ENCODE measurements at places on chromosomes 1 and 21.

GRCh38 chr1:30750731-30751291 lies 6.8 kb downstream of the LAPTM5 start:
- no peak for DNase-seq

DNA sequence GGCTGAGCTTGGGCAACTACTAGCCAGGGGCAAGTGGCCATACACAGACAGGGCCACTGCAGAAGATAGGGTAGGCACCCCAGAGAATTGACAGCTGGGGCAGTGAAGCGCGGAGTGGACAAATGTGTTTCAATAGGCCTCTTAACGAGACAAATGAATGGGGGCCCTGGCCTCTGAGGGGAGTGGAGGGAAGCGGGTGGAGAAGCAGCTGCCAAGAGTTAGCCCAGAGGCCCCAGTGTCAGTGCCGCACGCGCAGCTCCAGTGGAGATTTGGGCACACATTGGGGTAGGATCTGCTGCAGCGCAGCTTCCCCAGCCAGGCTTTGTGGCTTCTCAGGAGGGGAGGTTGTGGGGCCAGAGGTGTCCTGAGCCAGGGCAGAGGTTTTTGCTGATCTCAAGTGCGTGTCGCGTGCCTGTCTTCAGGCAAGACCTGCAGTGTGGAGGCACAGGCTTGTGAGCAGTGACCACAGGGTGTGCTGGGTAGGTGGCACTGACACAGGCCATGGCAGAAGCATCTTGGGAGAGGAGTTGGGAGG lies 16.9 kb downstream of the PTPRF start:
- no peak for DNase-seq

GRCh38 chr1:232943679-232944252 lies 6.6 kb upstream of the NTPCR start:
- DNase-seq: no peak

DNA sequence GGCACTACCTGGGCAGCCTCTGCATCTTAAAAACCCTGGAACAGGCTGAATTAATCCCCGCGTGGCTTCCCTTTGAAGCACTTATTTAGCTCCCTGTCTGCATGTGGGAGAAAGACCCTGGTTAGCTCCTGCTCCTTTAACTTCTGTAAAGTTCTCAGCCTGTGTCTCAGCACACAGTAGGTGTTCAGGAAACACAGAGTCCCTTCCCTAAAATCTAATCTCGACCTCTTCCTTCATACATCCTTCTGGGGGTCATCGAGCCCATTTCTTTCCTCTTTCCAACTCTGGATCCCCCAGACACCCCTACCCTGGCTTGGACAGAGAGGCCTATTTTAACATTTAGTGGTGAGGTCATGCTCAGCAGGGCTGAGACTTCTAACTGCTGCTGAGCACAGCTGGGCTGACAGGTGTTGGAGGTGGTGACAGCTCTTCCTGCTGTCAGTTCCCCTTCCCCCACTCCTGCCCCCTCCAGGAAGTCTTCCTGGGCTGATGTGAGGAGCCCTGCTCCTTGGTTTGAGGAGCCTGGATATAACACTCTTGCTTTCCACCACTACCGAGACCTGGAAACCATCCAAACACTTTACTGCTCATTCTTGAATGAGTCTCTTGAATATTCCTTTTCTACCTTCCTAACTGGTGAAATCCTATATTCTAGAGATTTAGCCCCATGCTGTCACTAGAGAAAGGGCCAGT lies 5.3 kb downstream of the E2F2 start:
- DNase-seq: peak; percentile 37

DNA sequence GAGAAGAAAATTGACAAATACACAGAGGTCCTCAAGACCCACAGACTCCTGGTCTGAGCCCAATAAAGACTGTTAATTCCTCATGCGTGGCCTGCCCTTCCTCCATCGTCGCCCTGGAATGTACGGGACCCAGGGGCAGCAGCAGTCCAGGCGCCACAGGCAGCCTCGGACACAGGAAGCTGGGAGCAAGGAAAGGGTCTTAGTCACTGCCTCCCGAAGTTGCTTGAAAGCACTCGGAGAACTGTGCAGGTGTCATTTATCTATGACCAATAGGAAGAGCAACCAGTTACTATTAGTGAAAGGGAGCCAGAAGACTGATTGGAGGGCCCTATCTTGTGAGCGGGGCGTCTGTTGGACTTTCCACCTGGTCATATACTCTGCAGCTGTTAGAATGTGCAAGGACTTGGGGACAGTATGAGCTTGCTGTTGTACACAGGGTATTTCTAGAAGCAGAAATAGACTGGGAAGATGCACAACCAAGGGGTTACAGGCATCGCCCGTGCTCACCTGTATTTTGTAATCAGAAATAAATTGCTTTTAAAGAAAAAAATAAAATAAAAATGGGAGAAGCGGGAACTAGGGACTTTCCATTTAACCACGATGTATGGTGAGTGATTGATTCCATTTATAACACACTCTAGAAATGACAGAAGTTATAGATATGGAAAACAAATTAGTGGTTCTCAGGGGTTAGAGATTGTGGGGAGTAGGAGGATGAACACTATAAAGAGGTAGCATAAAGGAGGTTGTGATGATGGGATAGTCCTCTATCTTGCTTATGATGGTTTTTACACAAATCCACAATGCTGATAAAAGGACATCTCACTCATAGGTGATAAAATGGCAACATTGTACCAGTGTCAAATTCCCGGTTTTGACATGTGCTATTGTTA lies 244.7 kb downstream of the MRPL39 start:
- no peak for DNase-seq

DNA sequence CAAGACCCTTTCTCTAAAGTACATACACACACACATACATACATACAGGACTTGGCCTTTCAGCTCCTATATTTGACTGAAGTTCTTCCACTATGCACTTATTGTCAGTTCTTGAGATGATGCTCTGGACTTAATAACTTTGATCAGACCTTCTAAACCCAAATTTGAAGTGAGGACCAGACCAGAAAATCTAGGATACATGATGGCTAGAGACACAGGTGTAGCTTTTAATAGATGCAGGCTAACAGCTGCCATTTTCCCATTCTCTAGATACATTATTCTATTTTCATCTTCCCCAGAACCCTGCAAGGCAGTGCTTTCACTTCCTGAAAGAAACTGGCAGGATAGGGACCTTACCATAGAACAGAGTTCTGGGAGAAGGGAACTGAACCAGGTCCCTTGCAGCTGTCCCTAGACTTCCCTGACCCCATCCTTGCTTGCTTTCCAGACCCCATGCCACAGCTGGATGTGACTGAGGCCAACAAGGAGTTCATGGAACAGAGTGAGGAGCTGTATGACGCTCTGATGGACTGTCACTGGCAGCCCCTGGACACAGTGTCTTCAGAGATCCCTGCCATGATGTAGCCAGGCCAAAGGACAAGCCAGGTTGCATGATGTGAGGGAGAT lies 14.9 kb upstream of the RAB42 start:
- peak; percentile 49 for DNase-seq

- no peak for DNase-seq
These were observed 34.1 kb downstream of the NFIA start for GRCh38 chr1:61116421-61116820.

- DNase-seq: peak; percentile 2
These were observed 618.2 kb downstream of the BRINP3 start for GRCh38 chr1:189859385-189859977.

GRCh38 chr1:155007251-155007828 lies 4.7 kb downstream of the ZBTB7B start:
- DNase-seq: peak; percentile 43

- peak; percentile 57 for DNase-seq
These were observed 186.8 kb downstream of the SEC16B start for GRCh38 chr1:177783051-177783450.

- no peak for DNase-seq
These were observed 388.5 kb downstream of the PLPP3 start for GRCh38 chr1:56190806-56191365.

DNA sequence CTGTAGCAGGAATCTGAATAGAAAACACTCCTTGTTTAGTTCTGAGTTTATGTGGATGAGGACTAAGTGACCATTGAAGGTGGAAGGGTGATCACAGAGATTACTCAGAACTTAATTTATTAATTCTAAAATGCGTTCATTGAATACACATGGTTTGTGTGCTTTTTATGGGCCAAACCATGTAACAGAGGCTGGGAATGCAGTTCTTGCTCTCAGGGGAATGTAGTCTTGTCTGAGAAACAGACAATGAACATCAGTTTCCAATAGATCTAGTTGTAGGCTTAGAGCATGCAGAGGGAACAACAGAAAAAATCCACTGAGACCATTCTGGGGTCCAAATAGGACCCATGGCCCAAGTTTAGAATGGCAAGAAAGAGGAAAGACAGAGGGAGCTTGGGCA lies 46.1 kb downstream of the ITSN1 start:
- DNase-seq: no peak

GRCh38 chr21:33855190-33855589 lies 60.4 kb downstream of the ATP5PO start:
- peak; percentile 71 for DNase-seq

- peak; percentile 16 for DNase-seq
These were observed 164.3 kb downstream of the GRIK1 start for GRCh38 chr21:29775462-29775861.

- no peak for DNase-seq
These were observed 87.5 kb downstream of the DDX20 start for GRCh38 chr1:111843177-111843576.

- DNase-seq: no peak
These were observed 84.2 kb downstream of the LACTBL1 start for GRCh38 chr1:22888320-22889075.

GRCh38 chr1:33010932-33011731 lies 25.6 kb downstream of the AK2 start:
- no peak for DNase-seq

DNA sequence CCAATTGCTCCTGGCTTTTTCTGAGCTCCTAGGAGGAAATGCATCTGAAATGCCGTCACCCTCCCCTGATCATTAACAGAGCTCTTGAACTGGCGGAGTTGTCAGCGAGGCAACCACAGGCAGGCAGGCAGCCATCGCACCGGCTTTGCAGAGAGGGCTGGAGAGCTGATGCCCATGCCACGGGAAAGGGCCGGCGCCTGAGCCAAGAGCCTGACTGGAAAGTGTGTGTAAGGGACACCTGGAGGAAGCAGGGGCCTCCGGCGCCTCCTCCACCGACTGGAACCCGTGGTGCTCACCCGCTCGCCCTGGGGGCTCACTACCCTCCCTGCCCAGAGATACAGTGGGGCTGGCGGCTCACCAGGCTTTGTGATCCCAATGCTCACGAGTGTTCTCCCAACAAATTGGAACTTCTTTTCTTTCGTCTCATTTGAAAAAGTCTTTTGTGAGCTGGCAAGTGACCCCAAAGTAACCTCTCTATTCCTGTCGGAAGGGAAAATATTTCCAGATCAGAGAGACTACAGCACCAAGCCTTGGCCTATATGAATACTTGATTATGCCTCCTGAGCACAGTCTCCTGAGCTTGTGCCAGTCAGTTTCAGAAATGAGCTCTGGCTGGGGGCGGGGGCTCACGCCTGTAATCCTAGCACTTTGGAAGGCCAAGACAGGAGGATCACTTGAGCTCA lies 97.7 kb upstream of the SLC25A33 start:
- no peak for DNase-seq

DNA sequence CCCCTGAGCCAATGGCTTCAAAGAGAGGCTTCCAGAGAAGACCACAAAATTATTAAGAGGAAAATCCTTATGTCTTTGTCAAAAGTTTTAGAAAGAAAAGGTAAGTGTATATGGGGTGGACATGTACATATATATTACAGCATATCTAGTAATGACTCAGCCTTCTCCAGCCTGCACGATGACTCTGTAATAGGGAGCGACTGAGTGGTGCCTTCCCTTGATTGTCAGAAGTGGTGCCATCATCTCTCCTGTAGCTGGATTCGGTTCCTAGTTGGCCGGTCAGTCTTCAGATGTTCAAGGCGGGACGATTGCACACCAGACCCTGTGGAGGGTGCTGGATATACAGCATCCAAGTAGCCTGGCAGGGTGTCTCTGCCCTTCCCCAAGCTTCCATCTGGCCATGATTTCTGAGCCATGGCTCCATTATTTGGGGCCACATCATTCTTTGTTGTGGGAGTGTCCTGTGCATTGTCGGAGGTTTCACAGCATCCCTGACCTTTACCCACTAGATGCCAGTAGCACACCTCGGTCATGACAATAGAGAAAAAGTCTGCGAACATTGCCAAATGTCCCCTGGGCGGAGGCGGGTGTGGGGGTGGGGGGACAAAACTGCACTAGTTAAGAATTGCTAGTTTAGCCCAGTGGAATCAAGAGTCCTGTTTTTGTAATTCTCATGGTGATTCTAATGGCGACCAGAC lies 206.2 kb upstream of the KAZN start:
- DNase-seq: no peak

DNA sequence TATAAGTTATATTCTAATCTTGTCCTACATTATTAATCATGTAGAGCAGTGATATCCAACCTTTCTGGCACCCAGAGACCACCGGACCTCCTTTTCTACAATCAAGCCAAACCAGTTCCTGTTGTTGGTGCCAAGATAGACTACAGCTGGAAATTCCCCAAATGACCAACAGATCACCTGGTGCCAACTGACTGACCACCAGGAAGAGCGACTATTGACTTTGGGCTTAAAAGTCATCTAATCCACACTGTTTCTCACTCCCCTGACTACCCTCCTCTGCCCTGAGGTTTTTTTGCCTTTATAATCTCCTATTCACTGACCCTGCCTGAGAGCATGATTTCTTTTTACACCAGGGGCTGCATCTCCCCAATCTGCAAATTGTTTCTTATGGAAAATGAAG lies 425.2 kb downstream of the TTLL7 start:
- no peak for DNase-seq

DNA sequence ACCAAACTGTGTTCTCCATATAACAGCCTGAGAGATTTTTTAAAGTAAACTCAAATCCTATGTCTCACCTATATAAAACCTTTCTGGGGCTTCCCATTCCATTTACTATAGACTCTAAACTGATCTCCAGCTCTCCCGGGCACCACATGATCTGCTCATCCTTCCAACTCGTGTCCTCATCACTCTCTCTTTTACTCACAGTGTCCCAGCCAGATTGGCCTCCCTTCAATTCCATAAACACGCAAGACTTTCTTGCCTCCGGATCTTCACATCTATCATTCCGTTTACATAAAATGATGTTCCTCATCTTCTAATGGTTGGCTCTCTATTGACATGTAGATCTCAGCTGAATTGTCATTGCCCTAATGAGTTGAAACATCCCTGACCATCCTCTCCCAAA lies 59.4 kb downstream of the ZNF697 start:
- DNase-seq: no peak

All from H7 (cell line).